KBM-7 (cell line): ENCODE measurements at places on chromosomes 5 and 9.

DNA sequence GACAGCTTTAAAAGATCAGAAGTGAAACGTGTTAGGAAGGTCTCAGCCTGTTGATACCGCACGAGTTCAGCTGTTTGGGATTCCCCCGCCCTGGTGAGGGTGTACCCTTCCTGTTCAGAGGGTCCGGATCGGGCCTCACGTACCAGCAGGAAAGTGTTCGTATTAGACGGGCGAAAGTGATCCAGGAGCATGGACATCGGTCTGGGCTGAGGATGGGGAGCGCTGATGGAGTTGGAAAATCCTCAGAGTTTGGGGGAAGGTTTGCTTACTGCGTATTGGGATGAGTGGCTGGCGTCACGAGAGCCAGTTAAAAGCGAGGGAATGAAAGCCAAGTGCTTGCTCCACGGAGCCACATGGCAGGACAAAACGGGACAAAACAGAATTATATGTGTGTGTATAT, 47.4 kb downstream of the IRX2 start:
- DNase-seq = no peak

GRCh38 chr5:95870105-95870672, 47.7 kb upstream of the GLRX start:
- no peak for DNase-seq

DNA sequence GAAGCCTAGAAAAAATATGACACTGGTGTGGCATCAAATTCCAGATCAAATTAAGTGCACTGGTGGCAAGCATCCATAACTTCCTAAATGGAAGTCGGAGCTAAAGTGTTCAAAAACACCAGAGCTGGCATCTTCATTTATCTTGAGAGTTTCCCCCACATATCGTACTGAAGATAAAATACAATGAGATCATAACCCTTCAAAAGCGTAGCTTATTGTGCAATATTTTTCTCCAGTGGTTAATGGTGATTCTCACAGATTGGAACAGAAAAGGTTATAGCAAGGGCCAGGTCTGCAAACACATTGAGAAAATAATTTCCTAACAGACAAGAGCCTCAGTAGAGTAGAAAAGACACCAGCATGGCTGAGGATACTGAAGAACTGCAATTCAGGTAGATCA, 147.6 kb downstream of the SEMA5A start:
- no peak for DNase-seq

DNA sequence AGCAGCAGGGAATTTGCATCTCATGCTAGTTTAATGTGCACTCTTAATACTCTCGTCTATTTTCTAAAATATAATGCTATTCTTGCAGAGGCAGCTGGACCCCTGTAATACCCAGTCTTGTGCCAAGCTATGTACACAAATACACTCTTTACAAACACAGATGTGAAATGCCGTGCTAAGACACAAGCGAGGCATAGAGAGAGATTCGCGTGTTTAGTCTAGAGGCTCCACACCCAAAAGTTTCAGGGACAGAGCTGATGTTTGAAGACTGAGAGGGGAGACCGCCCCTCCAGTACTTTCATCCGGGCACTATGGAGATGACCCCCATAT, 1.2 kb downstream of the DPYSL3 start:
- no peak for DNase-seq

DNA sequence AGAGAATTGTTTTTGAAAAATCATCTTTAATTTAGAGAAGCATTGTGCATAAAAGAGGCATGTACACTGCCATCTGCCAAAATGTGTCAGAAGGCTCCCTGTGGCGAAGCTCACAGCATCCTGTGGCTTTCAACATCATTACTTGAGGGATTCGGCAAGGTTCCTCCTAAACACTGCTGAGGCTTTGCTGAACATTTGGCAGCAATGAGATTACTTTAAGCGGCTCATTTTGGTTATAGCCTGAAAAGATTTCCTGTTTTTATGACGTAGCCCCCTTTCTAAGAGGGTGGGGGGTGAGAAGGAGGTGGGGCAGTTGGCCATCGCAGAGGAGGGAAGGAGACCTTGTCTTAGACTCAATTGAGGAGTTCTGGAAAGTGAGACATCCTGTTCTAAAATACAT, 469.4 kb downstream of the RASEF start:
- DNase-seq = no peak
